ENCODE measurements at places on chromosomes 5 and 9.

DNA sequence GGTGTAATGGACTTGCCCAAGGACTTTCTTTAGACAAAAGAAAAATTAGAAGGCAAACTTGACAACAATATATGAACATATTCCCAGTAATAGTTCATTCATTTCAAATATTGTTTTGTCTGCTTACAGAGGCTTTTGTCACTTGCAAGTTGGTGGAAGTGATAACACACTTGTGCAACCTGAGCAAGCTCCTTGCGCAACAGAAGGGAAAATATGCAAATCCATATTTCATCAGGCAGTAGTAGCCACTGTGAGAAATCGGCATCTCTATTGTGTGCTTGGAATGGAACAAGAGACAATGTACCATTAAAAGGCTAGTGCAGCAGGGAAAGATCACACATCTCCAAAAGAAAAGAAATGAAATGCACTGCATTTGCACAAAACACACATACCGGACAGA, 125.3 kb upstream of the RASEF start:
- DNase-seq = no peak

- DNase-seq = no peak
These were observed 165.4 kb upstream of the RAI14 start for GRCh38 chr5:34490506-34491250.

GRCh38 chr9:111450124-111450523, 34.1 kb downstream of the ECPAS start:
- no peak for DNase-seq

GRCh38 chr9:130981002-130981755, 27.8 kb upstream of the LAMC3 start:
- DNase-seq = no peak

- DNase-seq = no peak
These were observed 225.0 kb downstream of the KCTD16 start for GRCh38 chr5:144395704-144396103.

DNA sequence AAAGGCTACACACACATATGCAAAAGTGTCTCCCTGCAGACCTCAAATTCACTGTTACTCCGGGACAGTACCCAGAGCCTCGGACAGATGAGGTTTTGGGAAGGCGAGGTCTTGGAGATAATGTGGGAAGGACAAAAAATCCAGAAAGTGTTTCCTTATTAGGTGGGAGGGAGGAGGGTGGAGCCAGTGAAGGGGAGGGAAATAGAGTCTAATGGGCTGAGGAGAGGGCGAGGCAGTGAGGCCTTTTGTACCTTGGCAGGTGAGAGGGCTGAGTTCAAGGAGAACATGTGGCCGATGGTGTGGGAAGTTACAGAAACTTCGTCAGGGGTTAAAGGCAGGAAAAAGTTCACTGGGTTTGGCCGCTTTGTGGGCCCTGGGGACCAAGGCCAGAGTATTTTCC, 22.1 kb upstream of the TMEM174 start:
- no peak for DNase-seq

DNA sequence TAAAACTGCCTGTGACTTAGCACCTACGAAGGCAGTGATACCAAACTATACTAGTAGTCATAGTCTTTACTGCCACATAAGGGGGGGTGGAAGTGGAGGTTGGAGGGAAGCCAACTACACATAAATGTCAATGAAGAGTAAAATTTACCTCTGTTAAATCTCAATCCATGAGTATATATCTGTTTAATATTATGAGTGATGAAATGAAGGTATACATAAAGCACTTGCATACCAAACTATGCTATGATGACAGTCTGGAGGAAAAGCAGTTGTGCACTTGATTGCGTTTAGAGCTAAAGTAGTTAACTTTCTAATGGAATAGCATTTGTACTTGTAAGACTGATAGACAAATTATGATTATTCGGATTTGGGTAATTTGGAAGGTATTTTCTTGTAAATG, 129.2 kb upstream of the POU5F2 start:
- DNase-seq = no peak

GRCh38 chr9:105890046-105890822, 195.9 kb downstream of the TMEM38B start:
- DNase-seq = no peak

- DNase-seq = no peak
These were observed 19.8 kb upstream of the SLC9A3 start for GRCh38 chr5:543755-544674.

- peak; percentile 34 for DNase-seq
These were observed 4.4 kb upstream of the DCTN4 start for GRCh38 chr5:150763023-150763769.

DNA sequence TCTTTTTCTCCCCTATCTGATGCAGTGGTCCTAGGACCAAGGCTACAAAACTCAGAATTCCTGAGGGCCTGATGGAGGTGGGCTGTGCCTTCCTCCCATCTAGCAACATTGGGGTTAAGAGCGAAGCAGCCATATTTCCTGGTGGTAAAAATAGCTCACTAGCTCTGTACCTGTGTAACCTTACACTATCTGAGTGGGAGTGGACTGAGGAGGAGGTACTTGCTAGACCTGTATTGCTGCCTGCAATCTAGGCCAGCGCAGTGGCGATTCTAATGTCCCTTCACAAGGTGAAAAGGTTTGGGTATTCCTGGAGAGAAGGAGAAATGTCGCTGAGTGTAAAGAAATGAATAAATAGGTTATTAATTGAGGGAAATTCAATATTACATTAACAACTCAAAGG, 80.2 kb upstream of the LIFR start:
- no peak for DNase-seq

GRCh38 chr9:119533504-119533903, 164.3 kb upstream of the BRINP1 start:
- DNase-seq = no peak

GRCh38 chr9:135786146-135786690, 84.2 kb downstream of the KCNT1 start:
- DNase-seq = no peak

DNA sequence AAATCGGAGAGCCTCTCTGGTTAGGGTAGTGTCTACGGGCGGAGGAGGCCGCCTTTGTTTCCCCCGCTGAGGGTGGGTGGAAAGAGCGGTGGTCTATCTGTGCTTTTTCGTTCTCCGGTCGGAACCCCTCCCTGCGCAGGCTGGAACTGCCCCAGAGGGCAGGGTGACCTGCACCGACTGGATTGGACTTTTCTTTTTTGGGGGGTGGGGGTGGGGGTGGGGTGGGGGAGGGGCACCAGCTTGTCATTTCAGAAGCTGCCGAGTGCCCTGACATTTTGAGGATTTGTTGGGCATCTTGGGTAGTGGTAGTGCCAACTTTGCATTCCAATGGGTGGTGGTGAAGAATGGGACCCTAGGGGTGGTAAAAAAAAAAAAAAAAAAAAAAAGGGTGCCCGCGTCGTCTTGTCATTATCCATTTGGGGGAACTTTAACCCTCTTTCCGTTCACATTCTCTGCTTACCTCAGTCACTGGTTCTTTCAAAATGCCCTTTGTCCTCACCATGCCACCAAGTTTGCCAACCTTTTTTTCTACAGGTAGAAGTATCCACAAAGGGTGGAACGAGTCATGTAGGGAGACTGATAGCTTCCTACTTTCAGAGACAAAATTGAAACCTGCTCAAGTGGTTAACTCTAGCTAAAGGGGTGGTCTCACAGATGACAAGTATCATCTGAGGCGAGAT, 1.3 kb downstream of the UBE2R2 start:
- peak; percentile 18 for DNase-seq

DNA sequence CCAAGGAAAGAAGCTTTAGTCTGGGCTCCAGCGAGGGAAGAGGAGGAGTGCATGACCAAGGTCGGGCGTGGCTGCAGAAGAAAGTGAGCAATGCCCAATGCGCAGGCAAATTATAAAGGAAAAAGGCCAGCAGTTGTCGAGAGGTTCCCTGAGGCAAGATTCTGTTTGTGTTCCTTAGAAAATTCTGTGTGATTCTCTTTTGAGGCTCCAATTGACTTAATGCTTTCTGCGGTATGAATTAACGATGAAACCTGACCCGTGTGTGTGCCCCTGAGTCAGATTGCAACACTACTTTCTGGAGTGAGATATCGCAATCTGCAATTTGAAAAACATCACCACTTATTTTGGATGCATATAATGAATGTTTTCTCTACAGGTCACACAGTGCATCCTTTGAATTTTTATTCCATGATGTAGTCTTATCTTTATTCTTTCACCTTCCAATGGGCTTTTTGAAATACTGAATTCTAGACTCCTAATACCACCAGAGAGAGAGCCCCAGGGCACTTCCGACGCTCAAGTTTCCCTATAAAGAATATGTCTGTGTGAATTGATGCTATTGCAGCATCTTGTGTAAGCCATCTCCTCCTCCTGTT, 117.9 kb upstream of the IL6ST start:
- DNase-seq = no peak

- peak; percentile 45 for DNase-seq
These were observed 16.0 kb upstream of the PAPPA start for GRCh38 chr9:116137581-116137980.

DNA sequence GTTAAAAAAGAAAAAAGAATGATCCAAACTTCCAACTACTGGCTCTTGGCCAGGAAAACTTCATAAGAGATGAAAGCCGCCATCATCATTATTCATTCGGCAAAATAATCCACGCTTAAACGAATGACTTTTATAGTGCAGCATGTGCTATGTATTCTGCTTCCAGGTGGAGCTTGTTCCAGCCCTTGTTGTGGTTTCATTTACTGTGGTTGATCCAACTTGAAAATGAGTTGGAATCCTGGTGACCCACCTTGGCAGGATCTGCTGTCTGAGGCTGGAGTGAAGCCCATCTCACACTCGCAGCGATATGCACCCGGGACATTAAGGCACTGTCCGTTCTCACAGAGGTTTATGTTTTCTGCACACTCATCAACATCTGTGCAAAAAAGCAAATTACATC, 209.6 kb downstream of the FBN2 start:
- DNase-seq = no peak

GRCh38 chr5:93272108-93272507, 308.9 kb downstream of the NR2F1-AS1 start:
- DNase-seq = no peak
